ENCODE measurements at places on chromosomes 6 and 20.

DNA sequence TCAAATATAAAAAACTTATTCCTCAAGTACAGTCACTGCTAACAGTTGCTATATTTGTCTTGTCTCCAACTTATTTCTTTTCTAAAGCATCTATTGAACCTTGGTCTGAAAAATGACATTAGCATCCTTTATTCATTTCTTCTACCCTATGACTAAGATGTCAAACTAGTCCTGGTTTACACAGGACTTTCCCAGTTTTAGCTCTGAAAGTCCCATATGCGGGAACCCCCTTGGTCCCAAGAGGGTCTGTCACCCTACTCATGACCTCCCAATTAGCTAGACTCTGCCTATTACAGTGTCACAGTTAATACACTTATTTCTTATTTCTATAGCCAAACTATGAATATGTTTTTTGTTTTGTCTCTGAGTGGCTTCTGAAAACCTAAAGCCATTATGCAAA is 37.1 kb downstream of the PLEKHG1 start:
- no peak for DNase-seq

DNA sequence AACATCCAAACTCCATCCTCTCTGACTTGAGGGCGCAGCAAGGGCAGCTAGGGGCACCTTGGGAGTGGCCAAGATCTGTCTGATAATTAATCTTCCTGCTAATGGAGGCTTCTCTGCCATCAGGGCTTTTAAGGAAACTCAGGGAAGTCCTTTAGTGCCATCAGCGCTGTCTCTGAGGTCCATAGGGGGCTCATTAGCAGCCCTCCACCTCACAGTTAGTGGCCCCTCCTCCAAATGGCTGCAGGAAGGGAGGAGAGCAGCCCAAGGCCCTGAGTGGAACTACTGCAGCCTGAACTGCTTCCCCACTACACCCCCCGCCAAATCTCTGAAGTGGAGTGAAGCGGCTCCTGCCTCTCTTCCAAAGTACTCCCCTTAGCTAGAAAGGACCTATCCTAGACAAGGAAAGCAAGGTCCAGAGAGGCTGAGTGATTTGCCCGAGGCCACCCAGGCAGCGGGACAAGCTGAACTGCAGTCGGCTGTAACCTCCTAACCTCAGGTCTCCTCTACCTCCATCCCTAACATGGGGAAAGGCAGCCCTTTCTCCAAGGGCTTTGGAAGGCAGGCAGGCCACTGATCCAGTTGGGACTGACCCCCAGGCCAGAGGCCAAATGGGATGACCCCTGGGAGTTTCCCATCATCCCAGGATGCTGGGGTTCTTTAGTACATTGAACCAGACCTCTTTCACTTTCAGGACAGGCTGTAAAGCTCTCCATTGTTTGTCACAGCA is 39.5 kb upstream of the ZFAND3 start:
- DNase-seq, result no peak

DNA sequence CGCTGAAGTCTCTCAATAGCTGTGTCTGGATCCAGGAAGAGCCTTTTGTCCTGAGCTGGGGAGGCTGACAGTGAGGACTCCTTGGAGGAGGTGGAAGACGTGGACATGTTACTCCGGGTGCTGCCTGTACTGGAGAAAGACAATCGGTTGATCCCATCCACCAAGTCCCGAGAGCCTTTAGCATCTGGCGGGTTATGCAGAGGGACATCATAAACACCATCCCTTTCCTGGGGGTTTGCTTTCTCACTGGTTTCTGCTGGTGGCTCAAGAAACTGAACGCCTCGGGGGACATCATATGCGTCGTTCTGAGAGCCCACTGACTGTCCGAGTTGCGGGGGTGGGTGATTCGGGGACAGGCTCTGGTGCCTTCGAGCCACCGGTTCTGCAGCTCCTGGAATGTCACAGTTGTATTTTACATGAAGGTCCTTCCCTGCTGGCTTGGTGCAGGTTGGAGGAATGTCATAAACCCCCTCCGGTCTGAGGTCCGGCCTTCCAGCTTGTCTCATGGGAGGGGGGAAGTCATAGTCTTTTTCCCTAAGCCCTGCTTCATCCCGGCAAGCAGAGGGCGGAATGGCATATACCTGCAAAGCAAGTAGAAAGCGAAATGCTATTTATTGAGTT is 41.7 kb downstream of the NEDD9 start:
- DNase-seq, result no peak

- no peak for DNase-seq
Measured at GRCh38 chr20:57787990-57788781, 78.4 kb upstream of the PMEPA1 start.

DNA sequence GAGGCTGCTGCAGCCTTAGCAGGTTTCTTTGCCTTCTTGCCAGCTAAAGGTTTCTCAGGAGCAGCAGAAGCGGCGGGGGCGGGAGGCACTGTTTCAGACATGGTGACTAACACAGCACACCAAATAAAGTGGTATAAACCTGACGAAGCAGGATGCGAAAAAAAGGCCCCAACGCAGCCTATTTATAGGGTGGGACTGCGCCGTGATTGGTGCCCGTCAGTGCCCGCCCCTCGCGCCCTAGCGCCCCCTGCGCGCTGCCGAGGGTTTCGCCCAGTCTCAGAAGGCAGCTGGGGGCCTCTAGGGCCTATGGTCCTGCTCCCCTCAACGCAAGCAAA is 55.0 kb downstream of the TRIM38 start:
- peak; percentile 67 for DNase-seq

DNA sequence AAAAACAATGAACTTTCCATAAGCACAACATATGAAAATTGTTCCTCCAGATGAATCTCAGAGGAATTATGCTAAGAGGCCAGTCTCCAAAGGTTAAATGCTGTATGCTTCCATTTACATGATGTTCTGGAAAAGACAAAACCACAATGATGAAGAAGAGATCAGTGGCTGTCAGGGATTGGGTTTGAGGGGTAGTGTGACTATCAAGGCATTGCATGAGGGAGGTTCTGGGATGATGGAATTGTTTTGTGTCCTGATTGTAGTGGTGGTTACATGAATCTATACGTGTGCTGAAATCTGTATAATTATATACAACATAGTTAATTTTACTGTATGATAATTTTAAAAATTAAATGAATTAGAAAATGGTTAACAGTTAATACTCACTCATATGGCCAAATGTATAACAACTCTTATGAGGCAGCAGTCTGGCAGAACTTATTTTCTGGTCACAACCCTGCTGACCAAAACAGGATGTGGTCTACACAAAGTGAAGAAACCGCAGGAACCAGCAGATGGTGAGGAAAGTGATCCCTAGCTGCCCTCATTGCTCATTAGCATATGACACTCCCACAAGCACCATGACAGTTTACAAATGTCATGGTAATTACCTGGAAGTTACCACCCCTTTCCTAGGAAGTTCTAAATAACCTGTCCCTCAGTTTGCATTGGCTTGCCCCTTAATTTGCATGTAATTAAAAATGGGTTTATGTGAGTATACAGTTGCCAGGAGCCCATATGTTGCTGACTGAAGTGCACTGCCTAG is 31.9 kb downstream of the NSFL1C start:
- DNase-seq, result peak; percentile 74

GRCh38 chr6:155543166-155543847 is 87.7 kb upstream of the NOX3 start:
- no peak for DNase-seq

DNA sequence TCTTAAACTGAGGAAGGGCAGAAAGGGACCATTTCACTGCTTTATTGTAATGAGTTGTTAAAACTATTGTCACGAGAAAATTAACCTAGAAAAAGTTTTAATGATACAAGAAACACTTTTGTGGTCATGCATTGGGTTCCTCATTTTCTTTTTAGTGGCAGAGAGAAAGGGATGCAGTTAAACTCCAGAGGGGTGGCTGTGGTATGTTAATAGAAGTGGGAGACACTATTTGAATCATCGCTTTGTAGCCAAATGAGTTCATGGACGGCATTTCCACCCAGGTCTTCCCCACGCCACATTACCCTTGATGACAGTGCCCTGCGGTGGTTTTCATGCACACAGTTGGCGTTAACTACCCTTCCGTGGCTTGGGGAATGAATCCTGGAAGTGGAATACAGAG is 235.6 kb downstream of the PLCB1 start:
- no peak for DNase-seq

- no peak for DNase-seq
Measured at GRCh38 chr20:44780226-44780625, 30.1 kb downstream of the RIMS4 start.

- DNase-seq, result no peak
Measured at GRCh38 chr20:59015812-59016711, 3.2 kb upstream of the TUBB1 start.

- peak; percentile 5 for DNase-seq
Measured at GRCh38 chr20:56359212-56360132, 698 bp downstream of the FAM210B start.

- no peak for DNase-seq
Measured at GRCh38 chr6:149544646-149545257, 1.1 kb downstream of the PPIL4 start.

DNA sequence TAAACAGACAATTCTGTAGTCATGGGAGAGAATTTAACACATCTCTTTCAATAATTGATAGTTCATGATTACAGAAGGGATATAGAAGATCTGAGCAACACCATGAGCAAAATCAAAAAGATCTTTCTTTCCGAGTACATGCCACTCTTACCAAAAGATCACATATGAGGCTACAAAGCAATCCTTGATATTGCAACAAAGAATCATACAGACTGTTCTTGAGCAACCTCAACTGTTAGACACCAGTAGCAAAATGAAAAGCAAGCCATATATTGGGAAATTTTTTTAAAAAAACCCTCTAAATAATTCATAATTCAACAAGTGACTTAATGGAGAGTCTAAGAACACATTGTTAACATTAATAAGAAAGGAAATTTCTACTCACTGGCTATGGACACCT is 3.6 kb upstream of the CD83 start:
- DNase-seq, result no peak

- no peak for DNase-seq
Measured at GRCh38 chr20:54848984-54849538, 373.7 kb downstream of the DOK5 start.

GRCh38 chr20:22723659-22724058 is 139.3 kb upstream of the FOXA2 start:
- no peak for DNase-seq

GRCh38 chr6:36925809-36926208 is 28.7 kb upstream of the PI16 start:
- no peak for DNase-seq

- no peak for DNase-seq
Measured at GRCh38 chr6:33950472-33950881, 146.7 kb upstream of the MLN start.

DNA sequence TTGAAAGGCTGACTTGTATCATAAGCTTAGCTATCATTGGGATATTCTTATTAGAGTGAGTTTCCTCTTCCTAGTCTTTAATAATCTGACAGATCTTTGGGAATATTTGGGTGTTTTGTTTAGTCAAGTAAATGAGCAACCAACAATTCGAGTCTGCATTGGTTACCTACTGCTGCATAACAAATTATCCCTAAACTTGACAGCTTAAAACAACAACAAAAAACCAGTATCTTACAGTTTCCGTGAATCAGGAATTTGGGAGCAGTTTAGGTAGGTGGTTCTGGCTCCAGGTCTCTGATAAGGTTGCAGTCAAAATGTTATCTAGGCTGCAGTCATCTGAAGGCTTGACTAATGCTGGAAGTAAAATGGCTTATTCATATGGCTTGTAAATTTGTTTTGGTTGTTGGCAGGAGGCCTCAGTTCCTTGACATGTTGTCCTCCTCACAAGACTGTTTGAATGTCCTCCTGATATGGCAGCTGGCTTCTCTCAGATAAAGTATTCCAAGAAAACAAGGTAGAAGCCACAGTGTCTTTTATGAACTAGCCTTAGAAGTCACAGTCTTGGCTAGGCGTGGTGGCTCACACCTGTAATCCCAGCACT is 7.2 kb downstream of the GTF3C6 start:
- no peak for DNase-seq

DNA sequence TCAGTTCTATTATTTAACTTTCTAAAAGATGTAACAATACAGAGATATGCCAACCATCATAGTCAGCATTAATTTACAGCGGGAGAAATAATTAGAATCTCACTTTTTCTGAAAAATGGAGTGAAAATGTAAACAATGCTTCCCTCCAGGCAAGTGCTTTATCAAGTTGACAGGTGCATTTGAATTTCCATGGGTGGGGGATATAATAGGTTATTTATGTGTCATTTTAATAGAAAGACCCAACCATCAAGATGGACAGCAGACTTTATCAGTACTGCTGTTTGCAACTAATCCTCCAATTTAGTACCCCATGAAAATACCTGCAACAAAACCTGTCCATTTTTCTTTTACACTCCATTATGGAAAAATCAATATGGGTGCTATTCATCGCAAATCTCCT is 780.1 kb downstream of the TFAP2A start:
- no peak for DNase-seq

GRCh38 chr6:2725999-2726567 is 24.6 kb downstream of the MYLK4 start:
- DNase-seq, result no peak

DNA sequence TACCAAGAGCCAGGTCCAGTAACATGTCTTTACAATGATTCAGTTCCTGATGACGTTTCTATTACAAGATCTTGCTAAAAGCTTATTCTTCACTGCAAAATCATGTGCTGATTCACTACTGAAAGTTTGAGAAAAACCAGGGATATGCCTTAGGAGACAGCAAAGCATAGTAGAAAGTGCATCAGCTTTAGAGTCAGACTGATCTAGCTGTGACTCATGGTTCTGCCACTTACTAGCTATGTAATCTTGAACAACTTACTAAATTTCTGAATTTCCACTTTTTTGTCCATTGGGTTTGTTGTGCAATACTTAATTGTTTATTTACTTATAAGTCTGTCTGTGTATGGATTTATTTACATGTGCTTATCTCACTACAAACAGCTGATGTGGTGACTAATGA is 198.5 kb upstream of the RSPO3 start:
- no peak for DNase-seq

DNA sequence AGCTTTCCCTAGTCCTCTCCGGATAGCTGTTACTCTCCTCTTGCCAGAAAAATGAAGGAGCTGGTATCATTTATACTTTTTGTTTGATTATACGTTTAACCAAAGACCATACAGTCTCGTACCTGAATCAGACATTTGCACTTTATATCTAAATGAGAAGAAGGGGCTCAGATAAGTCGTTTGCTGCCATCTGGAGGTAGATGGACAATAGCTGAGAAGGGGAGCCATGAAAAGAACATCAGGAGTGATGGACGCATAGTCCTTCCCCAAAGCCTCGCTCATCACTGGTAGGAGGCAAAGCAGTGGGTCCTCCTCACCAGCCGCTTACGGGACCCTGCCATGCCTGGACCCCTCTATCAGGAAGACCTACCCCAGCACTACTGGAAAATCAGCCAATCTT is 45.4 kb downstream of the RPF2 start:
- DNase-seq, result no peak

- no peak for DNase-seq
Measured at GRCh38 chr6:37906121-37906520, 86.6 kb downstream of the ZFAND3 start.

DNA sequence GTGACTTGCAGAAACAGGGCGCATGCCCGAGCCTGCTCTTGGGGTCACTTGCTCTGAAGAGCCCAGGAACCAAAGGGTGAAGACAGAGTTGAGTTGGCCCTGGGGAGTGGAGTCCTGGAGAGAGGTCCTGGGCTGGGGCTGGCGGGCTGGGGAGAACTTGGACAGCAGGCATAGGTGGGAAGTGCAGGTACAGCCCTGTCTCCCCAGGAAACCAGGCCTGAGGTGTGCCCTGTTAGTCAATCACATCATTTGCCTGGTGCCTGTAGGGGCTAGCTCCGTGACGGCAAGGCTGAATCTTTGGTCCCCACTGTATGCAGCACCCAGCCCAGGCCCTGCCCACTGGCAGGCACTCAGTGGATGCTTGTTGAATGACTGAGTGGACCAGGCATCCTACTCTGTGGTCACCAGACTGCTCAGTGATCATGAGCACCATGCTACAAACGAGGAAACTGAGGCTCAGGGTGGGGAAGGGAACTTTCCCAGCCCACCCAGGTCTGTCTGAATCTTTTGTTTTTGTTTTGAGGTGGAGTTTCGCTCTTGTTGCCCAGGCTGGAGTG is 15.6 kb upstream of the NOL4L start:
- DNase-seq, result no peak
